Stimulated activated CD8-positive, alpha-beta memory T cell treated with anti-CD3 and anti-CD28 coated beads, Interleukin-15, amount 100 ng/mL, for 4 hours (primary cell): ENCODE measurements at places on chromosomes 11 and 22.

DNA sequence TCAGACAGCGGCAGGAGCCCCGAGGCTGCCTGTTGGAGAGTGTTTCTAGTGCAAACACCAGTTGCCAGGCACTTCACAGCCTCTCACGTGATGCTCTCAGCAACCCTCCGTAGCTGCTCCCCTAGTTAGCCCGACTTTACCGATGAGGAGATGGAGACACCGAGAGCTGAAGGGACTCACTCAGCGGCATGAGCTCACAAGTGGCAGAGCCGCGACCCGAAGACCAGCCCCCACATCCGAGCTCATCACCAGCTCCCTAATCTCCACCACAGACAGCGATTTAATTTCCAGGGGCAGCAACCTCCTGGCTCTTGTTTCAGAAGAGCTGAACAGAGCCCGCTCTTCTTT is 28.7 kb upstream of the RTL6 start:
- DNase-seq = no peak

DNA sequence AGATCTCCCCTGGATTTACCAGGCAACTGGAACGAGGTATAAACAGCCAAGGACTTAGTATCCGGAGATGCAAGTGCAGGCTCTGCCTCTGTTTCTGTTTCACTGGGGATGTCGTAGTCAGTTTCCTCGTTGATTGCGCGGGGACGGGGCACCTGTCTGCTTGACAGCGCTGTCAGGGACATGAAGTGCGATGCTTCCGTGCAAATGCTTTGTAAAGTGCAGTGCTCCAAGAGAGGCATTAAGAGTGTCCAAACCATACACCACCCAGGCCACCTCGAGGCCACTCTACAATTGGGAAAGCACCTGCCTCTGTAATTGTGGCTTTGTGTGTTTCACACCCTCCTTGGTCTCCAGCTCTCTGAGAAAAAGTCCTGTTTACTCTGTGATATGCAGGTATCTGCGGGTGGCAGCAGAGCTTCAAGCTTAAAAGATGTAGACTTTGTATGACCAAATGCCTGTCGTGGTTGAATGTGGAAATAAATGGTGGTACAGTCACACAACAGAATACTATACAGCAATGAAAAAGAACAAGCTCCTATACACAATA is 18.6 kb upstream of the CD5 start:
- DNase-seq = no peak

DNA sequence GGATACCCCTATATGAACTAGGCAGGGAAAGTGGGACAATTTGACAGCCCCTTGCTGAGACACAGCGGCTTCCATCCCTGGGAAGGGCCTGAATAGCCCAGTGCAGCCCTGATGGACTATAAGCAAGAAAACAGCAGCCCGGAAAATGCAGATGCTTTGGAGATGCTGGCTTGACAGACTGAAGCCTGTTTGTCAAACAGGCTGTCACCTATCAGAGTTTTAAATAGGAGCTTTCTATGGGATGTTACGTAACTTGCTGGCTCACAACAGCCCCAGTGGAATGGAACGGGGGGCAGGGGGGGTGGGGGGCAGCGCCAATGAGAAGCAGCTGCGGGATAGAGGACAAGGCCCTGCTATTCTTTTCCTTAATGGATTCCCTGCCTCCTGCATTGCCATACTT is 91.9 kb upstream of the NTM start:
- no peak for DNase-seq

- no peak for DNase-seq
Measured at GRCh38 chr22:49993649-49994360, 18.8 kb downstream of the IL17REL start.

DNA sequence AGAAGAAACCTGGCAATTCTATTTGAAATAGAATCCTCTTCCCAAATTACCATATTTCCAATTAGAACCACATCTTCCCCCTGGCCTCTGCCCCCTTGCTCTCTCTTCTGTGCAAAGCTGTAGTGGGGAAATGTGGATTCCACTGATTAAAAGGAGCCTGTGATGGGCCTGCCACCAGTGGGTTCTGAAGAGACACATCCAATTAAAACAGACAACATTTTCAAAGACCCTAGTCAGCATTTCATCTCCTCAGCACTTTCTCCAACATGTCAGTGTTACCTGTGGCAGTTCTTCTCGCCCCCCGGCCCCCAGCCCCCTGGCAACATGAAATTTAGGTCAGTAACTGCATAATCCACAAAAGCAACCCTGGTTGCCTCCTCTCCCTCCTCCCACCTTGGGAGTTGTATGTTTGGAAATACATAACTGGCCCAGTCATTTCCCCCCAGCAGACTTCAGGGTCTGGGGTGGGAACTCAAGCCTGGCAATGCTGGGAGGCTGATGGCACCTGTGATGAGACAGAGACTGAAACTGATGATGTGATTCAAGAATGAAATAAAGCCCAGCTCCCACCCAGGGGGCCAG is 99.9 kb upstream of the AMOTL1 start:
- no peak for DNase-seq
